ENCODE measurements at places on chromosomes 2 and 18.

DNA sequence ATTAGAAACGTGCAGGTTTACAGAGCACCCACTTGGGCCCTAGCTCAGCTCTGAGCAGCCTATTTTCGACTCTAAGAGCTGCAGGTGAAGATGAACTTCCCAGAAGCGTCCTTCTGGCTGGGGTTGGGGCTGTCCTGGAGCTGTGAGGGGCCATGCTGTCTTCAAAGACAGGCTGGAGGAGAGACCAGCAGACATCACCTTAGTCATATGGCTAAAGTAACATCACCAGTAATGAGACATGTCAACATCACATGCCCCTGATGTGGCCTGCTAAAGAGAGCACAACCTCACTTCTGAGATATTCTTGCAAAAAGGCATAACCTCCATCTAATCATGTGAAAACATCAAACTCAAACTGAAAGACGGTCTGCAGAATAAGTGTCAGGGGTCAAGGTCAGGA, 87.2 kb upstream of the ZNF532 start:
- DNase-seq: no peak

GRCh38 chr2:144137705-144138428, 382.1 kb downstream of the ZEB2 start:
- peak; percentile 61 for DNase-seq

DNA sequence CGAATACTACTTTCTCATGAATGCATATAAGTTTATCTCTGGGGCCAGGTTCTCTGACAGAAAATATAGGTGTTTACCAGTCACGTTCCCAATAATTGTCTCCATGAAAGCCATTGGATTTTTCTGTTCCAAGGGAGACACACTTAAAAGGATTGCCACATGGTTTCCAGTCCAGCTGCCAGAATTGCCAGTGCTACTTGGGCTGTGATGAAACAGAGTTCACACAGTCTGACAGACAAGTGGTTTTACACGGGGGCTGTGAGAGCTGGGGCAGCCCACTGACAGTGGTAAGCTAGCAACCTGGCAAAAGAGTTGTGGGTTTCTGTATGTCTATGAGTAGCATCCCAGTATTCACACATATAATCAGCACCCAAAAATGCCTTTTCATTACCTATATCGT, 27.7 kb upstream of the ATRAID start:
- peak; percentile 58 for DNase-seq

GRCh38 chr2:58308435-58308834, 67.3 kb upstream of the FANCL start:
- DNase-seq: no peak

DNA sequence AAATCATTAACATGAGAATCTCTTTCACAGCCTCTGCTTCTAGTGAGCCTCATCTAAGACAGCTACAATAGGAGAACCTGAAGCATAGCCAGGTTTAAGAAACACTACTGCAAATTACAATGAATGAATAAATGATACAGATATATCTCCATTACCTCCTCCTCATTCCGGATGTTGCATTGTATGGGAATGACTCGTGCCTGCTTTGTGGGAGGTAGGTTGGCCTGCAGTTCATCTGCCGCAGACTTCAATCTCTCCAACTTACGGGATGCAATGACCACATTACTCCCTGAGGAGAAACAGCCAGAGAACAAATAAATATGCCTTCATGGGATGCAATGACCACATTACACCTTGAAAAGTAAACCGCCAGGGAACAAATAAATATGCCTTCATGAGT, 15.4 kb downstream of the PECR start:
- DNase-seq: peak; percentile 77

GRCh38 chr2:77428946-77429345, 93.2 kb downstream of the LRRTM4 start:
- DNase-seq: no peak

DNA sequence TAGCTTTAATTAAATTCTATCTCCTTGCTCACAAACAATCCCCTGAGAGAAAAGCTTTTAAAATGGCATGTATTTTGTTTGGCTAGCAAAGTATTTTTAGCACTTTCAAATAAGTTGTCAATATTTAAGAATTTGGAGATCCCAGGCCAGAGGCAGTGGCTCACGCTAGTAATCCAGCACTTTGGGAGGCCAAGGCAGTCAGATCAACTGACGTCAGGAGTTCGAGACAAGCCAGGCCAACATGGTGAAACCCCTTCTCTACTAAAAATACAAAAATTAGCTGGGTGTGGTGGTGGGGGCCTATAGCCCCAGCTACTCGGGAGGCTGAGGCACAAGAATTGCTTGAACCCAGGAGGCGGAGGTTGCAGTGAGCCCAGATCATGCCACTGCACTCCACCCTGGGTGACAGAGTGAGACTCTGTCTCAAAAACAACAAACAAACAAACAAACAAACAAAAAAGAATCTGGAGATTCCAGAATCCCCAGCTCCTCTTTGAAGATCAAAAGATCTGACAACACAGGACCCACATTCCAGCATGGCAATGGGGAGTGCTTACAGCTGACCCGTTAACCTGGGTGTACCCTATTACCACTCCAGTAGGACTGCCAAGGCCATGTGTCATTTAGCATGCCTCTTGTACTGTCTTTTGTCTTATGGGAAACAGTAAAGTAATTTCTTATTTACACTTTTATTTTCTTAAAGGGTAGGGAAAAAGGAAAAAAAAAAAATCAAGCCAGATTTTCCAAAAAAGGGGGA, 21.9 kb downstream of the SLC40A1 start:
- DNase-seq: no peak

GRCh38 chr2:110114831-110115255, 779 bp downstream of the MALL start:
- peak; percentile 12 for DNase-seq

GRCh38 chr18:23069481-23069880, 65.8 kb upstream of the CABLES1 start:
- no peak for DNase-seq

DNA sequence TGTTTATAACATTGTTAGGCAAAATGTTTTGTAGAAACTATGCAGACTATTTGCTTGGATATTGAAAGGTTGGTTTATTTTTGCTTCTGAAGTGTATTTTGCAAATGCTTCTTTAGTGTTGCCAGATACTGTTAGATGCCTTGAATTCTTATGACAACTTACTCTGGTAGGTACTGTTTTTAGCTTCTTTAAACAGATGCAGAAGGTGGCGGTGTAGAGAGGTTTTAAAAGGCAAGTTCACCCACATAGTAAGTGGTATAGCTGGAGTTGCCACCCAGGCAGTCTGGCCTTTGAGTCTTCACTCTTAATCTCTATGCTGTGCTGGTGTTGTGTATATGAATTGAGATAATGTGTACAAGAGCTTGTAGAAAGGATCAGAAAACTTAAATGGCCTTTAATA, 3.6 kb downstream of the PCYOX1 start:
- DNase-seq: no peak

DNA sequence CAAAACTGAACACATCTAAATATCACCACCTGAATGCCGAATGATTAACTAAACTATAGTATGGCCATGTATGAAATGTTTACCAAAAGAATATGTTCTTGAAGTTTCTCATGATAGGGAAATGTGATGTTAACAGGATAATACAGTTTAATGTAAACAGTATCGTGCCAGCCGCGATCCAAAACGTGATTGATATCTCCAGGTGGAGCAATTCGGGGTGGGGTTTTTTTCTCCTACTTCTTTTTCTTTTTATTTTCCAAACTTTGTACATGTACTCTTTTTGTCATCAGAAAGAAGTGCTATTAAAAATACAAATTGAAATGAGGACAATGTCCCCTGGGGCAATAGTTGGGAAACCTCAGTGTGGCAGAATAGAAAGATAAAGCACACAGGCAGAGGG, 4.0 kb upstream of the BIN1 start:
- DNase-seq: no peak
